ENCODE measurements at places on chromosomes 7 and 10. TPM values are rescaled to one million over a fixed set of nuclear protein-coding genes. Genes with fewer than 3 reads are reported as not detected.

The CFAP58 gene
- total RNA-seq: 2.3 TPM

- no peak overlapping the region for H3K27ac ChIP-seq
- H3K36me3 ChIP-seq: peaks cover 34% of the 10 kb centered on the region
- H3K4me3 ChIP-seq: no peak overlapping the region
- peaks cover 40% of the 10 kb centered on the region for H3K4me1 ChIP-seq
- H3K27me3 ChIP-seq: no peaks in the 10 kb centered on the region
- DNase-seq: no peak
Measured at GRCh38 chr7:44284881-44285541, 40.4 kb downstream of the CAMK2B start.

The NSUN5 gene
- 19.3 TPM for total RNA-seq

GRCh38 chr7:157431173-157431950 is 94.6 kb downstream of the DNAJB6 start:
- H3K4me1 ChIP-seq: peaks cover 16% of the 10 kb centered on the region
- H3K27me3 ChIP-seq: no peaks in the 10 kb centered on the region
- no peak for DNase-seq
- H3K4me3 ChIP-seq: no peak overlapping the region

Measured in spinal cord (tissue), 10 donors.